Renal pelvis (tissue), 12 donors: ENCODE measurements at places on chromosomes 1 and 21.

DNA sequence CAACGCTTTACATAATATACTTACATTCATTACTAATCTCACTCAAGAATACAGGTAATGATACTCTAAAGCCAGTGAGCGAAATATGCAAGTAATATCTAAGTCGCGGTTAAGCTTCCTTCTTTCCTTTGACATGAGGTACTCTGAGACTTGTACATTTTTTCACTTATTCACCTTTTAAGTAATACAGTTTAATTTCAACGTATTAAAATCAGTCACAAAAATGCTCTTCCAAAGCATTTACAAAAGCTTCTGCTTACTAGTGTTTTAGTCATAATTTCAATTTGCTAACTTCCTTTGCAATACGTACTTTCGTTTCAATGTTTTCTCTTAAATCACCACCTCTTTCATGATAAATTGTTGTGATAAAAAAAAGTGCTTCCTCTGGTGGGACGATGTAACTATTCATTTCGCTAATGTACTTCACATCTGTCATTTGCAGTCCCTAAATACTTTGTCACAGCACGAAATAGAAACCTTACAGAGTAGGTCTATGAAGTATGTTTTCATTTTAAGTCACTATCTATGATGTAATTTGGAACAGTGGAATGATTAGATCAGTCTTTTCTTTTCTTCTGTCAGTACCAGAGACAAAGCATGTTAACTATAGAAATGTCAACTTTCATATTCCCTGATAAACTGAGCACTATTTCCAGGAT lies 34.0 kb upstream of the ADGRL4 start:
- no peak for DNase-seq

GRCh38 chr1:14724678-14725077 lies 126.2 kb downstream of the KAZN start:
- DNase-seq = peak; percentile 50

DNA sequence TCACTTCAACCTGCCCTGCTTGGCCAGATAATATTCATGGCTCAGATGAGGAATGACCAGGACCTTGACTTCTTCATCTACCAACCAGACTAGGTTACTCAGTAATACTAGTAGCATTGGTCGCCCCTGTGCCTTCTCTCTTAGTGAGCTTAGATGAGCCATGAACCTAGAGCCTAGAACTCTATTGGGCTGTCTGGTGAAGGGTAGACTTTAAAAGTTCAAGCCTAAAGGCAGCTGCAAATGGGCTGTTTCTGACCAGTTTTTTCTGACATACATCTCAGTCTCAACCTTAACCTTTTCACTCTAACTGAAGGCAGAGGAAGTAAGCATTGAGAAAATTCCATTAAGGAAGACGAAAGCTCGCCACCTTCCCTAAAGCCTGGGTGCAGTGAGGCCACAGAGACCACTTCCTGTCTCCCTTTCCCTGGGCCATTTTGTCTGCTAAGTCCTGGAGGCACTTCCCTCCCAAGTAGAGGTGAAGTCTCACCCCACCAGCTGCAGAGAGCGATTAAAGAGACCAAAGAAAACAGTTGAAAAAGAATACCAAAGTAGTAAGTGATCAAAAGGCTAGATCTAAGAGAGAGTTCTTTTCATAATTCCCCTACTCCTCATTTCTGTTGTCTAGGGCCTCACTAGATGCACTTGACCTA lies 53.3 kb downstream of the MTR start:
- DNase-seq = no peak

DNA sequence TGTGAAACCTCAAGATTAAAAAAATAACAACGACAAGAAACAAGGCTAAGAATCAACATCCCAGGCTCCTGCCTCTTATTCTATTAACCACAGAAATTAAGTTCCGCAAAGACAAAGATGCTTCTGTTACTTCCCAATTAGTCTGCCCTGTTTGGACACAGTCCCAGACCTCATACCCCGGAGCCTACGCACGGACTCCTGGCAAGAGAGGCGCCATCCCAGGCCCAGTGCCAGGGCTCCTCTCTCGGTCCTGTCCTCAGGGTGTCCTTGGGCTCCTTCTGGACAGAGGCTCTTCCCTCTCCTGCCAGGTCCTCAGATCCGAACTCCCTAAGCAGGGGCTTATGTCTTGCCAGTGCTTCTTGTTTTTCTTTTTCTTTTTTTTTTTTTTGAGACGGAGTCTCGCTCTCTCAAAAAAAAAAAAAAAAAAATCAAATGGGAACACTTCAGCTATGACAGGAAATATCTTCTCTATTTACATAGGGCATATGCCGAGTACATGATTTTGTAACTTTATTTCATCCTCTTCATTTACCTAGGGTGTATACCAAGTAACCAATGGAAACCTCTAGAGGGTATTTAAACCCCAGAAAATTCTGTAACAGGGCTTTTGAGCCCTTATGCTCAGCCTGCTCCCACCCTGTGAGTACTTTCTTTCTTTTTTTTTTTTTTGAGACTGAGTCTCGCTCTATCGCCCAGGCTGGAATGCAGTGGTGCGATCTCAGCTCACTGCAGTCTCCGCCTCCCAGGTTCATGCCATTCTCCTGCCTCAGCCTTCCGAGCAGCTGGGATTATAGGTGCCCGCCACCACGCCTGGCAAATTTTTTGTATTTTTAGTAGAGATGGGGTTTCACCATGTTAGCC lies 11.7 kb upstream of the ENO1 start:
- no peak for DNase-seq
